ENCODE measurements at places on chromosomes 6 and 20. TPM values are rescaled to one million over a fixed set of nuclear protein-coding genes. Genes with fewer than 3 reads are reported as not detected.

DNA sequence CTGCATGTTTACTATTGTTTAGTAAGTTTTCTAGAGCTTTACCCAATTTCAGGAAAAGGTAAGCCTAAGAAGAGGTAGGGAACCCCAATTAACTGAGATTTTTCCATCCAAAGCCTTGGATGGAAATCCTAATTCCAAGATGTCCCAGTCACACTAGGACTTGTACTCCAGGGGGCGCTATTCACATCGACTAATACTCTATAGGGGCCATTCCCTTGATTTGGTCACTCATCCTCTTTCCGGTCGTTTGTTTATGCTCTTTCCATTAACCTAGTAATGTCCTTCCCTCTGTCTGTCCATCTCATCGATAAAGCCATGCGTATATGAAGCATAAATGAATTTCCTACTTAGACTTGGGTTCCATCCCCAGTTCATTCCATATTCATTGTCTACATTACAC, 80.8 kb upstream of the FUCA2 start:
- H3K4me1 ChIP-seq: no peaks in the 10 kb centered on the region
- no peaks in the 10 kb centered on the region for H3K36me3 ChIP-seq
- no peak overlapping the region for H3K27ac ChIP-seq
- no peak for DNase-seq
- no peaks in the 10 kb centered on the region for H3K27me3 ChIP-seq

STMN3 gene
- 10.5 TPM for polyA plus RNA-seq

DNA sequence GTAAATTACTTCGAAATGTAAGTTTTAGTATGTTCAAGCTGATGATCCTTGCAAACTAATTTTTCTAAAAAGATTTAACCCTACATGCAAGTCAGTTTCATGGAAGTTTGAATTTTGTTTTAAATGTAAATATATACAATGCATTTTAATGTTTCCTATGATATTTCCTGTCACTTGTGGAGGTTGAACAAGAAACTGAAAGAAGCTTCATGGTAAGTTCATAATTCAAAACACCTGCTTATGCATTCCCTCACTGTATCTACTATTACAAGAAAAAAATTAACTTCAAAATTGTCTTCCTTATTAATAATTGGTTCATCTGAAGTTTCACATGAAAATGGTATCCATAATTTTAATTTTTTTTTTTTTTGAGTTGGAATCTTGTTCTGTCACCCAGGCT, 24.8 kb downstream of the KIF6 start:
- H3K4me1 ChIP-seq: no peaks in the 10 kb centered on the region
- no peak overlapping the region for H3K27ac ChIP-seq
- H3K36me3 ChIP-seq: no peaks in the 10 kb centered on the region
- no peak overlapping the region for H3K4me3 ChIP-seq
- H3K27me3 ChIP-seq: no peaks in the 10 kb centered on the region
- no peak for DNase-seq

PHIP gene
- 7.9 TPM for polyA plus RNA-seq

DNA sequence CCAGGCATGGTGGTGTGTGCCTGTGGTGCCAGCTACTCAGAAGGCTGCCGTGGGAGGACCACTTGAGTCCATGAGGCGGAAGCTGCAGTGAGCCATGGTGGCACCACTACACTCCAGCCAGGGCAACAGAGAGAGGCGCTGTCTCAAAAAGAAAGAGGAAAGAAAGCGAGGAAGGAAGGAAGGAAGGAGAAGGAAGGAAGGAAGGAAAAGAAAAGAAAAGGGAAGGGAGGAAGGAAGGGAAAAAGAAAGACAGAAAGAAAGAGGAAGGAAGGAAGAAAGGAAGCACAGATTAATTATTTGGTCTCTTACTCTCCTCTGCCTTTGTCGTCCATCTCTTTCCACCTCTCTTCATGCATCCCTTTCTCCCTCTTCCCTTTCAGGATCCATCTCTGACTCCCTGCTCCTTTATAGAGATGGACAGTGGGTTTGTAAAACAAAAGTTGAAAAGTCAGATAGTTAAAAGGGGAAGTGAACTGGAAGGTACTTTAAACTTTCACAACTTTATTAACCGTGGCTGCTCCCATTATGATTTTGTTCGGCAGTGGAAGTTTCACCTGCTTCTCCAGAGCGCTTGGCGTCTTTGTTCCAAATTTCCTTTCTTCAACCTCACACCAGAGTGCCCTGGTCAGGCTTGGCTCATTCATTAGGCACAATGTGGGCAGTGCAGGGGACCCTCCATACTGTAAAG, 1.5 kb downstream of the HLA-DQA1 start:
- peaks cover 4% of the 10 kb centered on the region for H3K27me3 ChIP-seq
- H3K4me1 ChIP-seq: no peaks in the 10 kb centered on the region
- no peak overlapping the region for H3K4me3 ChIP-seq
- no peaks in the 10 kb centered on the region for H3K36me3 ChIP-seq

HLA-DMB gene
- polyA plus RNA-seq: not detected

DNA sequence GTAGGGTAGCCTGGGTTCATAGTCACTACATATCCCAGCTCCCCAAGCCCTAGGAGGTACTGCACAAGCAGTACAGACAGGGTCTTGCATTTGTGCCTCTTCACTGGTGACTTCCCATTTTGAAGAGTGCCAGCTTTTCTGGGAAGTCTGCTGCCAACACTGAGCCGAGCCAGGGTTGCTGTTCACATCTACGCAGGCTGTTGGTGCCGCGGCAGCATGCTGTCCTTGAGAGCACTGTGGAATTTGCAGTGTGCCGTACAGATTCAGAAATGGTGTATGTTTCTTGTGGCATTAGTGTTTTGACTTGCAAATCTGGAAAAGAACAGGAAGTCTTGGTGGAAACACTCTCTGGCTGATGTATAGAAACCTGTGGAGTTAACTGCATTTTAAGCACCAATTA, 67.5 kb downstream of the JARID2 start:
- H3K27ac ChIP-seq: no peak overlapping the region
- no peak for DNase-seq
- H3K4me1 ChIP-seq: peaks cover 12% of the 10 kb centered on the region
- H3K36me3 ChIP-seq: peaks cover 3% of the 10 kb centered on the region
- no peaks in the 10 kb centered on the region for H3K27me3 ChIP-seq

Measured in keratinocyte (primary cell).